Activated CD4-positive, alpha-beta T cell treated with anti-CD3 and anti-CD28 coated beads, Interleukin-2, amount 10 ng/mL, durations not matched to agents 24 days and 14 days (primary cell): ENCODE measurements at places on chromosomes 2 and 18.

DNA sequence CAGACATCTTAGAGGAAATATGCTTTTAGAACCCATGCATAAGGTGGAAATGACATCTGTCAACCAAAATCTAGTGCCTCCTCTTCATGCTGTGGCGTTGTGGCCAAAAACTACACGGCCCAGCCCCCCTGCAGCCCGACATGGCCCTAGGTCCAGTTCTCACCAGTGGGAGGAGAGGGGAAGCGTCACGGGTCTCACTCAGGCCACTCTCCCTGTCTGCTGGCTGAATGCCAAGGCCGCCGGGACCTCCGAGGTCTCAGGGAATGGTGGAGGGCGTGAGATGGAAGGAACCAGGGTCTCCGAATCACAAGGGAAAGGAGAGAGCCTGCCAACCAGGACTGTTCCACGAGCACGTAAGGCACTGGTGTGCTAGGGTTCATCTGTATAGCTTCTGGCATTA is 361.0 kb downstream of the ANAPC1 start:
- peak; percentile 51 for DNase-seq

DNA sequence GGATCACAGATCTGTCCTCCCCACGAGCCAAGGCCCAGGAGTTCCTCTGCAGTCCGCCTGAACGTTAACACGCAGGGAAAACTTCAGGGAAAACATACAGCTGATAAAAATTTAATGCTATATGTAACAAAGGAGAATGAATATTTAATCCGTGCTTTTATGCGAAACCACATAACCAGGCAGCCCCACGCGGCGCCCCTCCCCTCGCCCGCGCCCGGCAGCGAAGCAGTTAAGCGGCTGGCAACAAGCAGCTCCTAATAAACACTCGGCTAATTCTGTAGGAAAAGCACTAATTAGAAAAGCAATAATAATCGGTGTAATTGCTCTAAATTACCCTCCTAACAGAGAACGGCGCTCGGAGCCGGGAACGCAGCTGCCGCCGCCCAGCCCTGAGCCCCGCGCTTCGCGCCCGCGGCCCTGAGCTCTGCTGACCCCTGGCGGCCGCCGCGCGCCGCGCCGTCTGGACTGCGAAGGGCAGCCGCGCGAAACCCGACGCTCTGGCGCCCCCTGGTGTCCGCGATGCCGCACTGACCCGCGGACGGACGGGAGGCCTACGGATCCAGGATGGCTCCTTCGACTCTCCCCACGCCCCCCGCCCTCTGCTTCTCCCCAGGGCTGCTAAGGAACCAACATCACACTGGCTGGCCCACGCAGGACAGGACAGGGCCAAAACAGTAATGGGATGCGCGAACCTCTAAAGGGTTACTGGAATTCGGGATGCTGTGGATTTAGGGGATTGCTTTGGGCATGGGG is 181.4 kb downstream of the SMAD2 start:
- peak; percentile 96 for DNase-seq

- DNase-seq: no peak
These were observed 240.1 kb upstream of the VRK2 start for GRCh38 chr2:57806449-57806968.

- no peak for DNase-seq
These were observed 13.7 kb downstream of the CYB5A start for GRCh38 chr18:74278058-74278457.

DNA sequence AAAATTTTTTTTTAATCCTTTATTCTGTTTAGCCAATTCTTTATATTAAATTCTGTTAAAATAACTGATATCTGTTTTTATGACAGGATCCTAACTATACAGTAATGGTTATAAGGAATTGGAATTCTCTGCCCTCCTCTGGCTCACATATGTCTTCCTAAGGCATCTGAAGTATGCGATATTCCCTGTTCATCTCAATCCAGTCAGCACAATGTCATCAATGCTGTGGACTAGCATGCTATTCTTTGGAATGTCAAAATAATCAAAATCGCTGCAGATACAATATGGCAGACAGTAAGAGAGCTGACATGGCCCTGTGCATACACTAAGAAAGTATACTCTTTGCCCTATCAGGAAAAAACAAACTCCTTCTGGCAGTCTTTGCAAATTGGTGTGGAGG is 107.6 kb downstream of the AP1S3 start:
- DNase-seq: no peak

DNA sequence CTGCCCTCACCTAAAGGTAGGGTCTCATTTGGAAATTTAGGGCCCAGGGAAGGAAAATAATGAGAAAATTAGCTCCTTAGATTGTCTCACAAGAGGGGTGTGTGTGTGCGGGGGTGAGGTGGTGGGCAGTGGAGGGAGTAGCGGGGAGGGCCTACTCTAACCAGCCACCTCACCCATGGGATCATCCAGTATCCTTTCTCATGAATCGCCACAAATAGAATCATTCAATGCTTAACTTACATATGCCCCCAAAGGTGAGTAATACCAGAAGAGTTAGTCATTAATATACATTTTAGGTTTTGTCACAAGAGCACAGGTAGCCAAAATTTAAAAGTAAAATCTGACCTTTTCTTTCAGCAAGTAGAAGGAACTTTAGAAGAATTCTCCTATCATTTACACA is 122.1 kb downstream of the PLEKHM3 start:
- DNase-seq: no peak

DNA sequence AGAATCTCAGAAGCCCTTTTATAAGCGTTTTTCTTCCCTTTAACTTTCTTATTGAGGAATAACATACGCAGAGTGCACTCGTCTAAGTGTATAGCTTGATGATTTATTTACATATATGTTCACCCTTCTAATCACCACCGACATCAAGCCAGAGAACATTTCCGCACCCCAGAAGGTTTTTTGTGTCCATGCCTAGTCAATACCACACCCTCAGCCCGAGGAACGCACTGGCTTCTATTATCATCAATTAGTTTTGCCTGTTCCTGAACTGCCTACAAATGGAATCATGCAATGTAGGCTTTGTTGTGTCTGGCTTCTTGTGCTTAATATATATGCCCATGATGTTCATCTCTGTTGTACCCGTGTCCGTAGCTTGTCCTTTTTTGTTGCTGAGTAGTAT is 27.7 kb downstream of the SDC1 start:
- DNase-seq: no peak

DNA sequence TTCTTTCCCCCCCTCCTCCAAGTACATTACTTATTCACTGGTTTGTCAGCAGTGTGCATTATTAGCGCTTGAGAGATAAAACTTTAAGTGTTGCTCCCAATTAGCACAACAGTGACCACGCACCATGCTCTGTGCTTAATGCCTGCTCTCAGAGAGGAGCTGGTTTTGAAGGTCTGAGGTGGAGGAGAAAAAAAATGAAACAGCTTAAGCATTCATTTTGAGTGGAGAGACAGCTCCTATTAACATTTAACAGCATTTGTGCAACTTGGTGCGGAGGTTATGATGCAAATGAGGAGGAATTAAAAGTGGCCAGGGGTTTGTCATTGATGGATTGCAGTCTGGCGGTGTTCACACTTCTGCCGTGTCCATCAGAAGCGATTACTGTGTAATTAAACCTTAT is 141.8 kb downstream of the FIGN start:
- no peak for DNase-seq

DNA sequence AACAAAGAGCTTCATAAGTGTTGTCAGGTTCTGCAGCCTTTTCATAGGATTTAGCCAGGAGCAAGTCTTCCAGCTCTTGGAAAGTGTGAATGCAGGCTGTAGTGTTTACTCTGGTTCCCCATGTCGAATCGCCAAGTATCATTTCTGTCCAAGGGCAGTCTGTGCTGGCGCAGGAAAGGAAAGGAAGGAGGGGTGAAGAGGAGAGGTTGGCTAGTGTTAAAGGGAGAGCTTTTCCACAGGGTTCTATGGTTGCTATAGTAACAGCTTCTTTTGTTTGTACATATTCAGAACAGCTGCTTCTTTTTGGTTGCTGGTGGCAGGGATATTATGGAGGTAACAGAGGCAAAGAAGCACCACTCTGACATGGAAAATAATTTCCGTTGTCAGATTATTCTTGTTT is 69.9 kb downstream of the KCNH7 start:
- DNase-seq: no peak

DNA sequence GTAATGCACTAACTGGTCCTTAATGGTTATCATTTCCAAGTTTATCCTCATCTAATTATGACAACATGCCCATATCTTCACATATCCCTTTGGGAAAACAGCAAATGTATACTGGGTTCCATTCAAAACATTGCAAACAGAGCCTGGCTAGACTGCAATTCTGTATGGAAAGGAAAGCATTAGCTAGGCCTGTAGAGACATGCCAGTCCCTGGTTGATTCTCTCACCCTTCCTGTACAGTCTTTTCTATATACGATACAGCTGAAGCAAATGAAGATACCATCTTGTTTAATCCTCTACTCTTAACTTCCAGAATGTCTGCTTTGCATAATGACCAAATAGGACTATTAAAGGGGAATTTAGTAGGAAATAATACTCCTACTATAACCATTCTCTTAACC is 294.4 kb upstream of the MC4R start:
- DNase-seq: no peak

GRCh38 chr2:152222975-152223637 is 47.5 kb upstream of the STAM2 start:
- no peak for DNase-seq

GRCh38 chr18:72830109-72830508 is 37.7 kb downstream of the NETO1 start:
- DNase-seq: peak; percentile 58

GRCh38 chr2:134706587-134707329 is 12.0 kb downstream of the TMEM163 start:
- DNase-seq: no peak

- DNase-seq: no peak
These were observed 108.1 kb downstream of the TRIB2 start for GRCh38 chr2:12824778-12825379.
